ENCODE measurements at places on chromosomes 1 and 21. TPM values are rescaled to one million over a fixed set of nuclear protein-coding genes. Genes with fewer than 3 reads are reported as not detected.

Gene MPL
- total RNA-seq, result not detected

Gene FCN3
- total RNA-seq, result not detected

Gene ARHGEF16
- 0.14 TPM for total RNA-seq

Gene UMODL1
- not detected for total RNA-seq

Gene CGN
- not detected for total RNA-seq

Gene PTGFRN
- total RNA-seq, result 31.5 TPM

Gene SHE
- 0.05 TPM for total RNA-seq

Gene LMOD1
- 27.0 TPM for total RNA-seq

Gene MYOC
- total RNA-seq, result not detected

Gene SEMA6C
- total RNA-seq, result 0.89 TPM

Gene PRKCZ
- 0.55 TPM for total RNA-seq

Gene FDPS
- total RNA-seq, result 195 TPM

Gene S100A14
- total RNA-seq, result not detected

Gene FCGR1A
- not detected for total RNA-seq

Gene SPRR3
- total RNA-seq, result not detected

Gene CD52
- not detected for total RNA-seq

Gene HES4
- total RNA-seq, result 6.2 TPM

Gene DMRTA2
- total RNA-seq, result 0.05 TPM

Gene CFAP141
- total RNA-seq, result not detected

Gene TRIM33
- 43.1 TPM for total RNA-seq

Gene RIPPLY3
- not detected for total RNA-seq

Gene CFHR3
- 0.23 TPM for total RNA-seq

Gene BMP8B
- not detected for total RNA-seq

Gene TRIM67
- not detected for total RNA-seq

Gene HPDL
- 1.4 TPM for total RNA-seq

Gene ALPL
- total RNA-seq, result 0.30 TPM

Gene RGSL1
- not detected for total RNA-seq

Gene LPAR3
- total RNA-seq, result 1.5 TPM

Gene EPHB2
- 58.8 TPM for total RNA-seq

Gene FGR
- total RNA-seq, result not detected

Gene C4BPB
- not detected for total RNA-seq

Gene HSD11B1
- 1.2 TPM for total RNA-seq

Gene CELA3A
- total RNA-seq, result not detected

Gene KLHDC7A
- not detected for total RNA-seq

Gene SAMD13
- total RNA-seq, result 0.42 TPM

Gene DUSP10
- 37.4 TPM for total RNA-seq

Gene CD160
- not detected for total RNA-seq

Gene GUCA2B
- not detected for total RNA-seq

Gene EPHA2
- total RNA-seq, result 152 TPM

Gene CFAP45
- 0.55 TPM for total RNA-seq

Gene CCDC185
- total RNA-seq, result not detected

Gene FLG2
- not detected for total RNA-seq

Gene KRTAP24-1
- not detected for total RNA-seq

Gene MFAP2
- 34.6 TPM for total RNA-seq

Gene PAQR6
- 0.59 TPM for total RNA-seq

Gene LMX1A
- not detected for total RNA-seq

Gene HSPB7
- 5.9 TPM for total RNA-seq

Gene DIRAS3
- total RNA-seq, result 78.9 TPM

Gene FMO5
- 0.32 TPM for total RNA-seq

Gene IQGAP3
- total RNA-seq, result 1.5 TPM

Gene LRRC41
- 91.5 TPM for total RNA-seq

Gene SLC41A1
- 45.8 TPM for total RNA-seq

Measured in smooth muscle cell of the umbilical artery (primary cell).